T-cell (primary cell): ENCODE measurements at places on chromosomes 4 and X.

DNA sequence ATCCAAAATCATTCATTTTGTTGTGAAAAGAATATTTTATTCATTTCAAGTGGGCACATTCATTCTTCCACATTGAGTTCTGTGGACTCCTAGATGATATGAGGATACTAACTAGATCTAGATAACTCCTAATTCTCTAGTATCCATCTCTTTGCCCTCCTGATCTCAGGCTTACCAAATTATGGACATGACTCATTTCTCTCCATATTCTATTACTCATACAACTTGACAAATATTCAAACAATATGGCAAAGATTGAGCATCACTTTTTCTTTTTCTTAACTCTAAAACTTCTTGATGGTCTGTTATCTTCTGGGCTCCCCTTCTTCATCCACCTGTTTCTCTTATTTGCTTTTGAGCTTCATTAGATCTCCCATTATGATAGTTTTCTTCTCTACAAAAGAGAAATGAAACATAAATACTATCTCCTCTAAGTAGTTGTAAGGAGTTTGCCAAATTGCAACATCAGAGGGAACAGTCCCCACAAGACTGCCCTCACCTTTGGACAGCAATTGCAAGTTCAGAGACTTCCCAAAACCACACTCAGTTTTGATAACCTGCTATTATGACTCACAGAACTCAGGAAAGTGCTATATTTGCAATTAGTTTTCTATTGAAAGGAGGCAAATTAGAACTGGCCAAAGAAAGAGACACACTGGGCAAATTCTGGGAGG lies 422.9 kb downstream of the SPRY1 start:
- no peaks in the 10 kb centered on the region for H3K36me3 ChIP-seq
- no peaks in the 10 kb centered on the region for H3K27me3 ChIP-seq
- no peak for DNase-seq
- no peaks in the 10 kb centered on the region for H3K4me1 ChIP-seq

- DNase-seq: no peak
- H3K4me3 ChIP-seq: no peak overlapping the region
- no peak overlapping the region for H3K27ac ChIP-seq
- H3K36me3 ChIP-seq: no peaks in the 10 kb centered on the region
Observed at GRCh38 chr4:2767046-2767704, 11.0 kb upstream of the TNIP2 start.

DNA sequence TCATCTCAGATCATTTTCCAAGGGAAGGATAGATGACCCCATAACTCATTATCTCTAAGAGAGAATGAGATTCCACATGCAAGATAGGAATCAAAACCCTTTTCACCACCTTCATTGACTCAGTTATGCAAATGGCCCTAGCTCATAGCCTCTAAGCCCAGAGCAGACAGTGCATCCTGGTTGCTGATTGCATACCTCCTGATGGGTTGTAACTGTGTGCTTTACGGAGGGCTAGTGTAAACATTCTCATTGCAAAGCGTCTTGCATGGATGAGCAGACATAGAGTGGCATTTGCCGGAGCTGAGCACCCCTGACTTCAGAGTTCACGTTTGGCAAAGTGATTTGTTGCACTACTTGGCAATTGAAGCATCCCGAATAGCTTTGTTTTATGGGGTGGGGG lies 151.0 kb downstream of the VCX3A start:
- DNase-seq: no peak
- no peak overlapping the region for H3K27ac ChIP-seq
- no peak overlapping the region for H3K4me3 ChIP-seq
- no peaks in the 10 kb centered on the region for H3K27me3 ChIP-seq

DNA sequence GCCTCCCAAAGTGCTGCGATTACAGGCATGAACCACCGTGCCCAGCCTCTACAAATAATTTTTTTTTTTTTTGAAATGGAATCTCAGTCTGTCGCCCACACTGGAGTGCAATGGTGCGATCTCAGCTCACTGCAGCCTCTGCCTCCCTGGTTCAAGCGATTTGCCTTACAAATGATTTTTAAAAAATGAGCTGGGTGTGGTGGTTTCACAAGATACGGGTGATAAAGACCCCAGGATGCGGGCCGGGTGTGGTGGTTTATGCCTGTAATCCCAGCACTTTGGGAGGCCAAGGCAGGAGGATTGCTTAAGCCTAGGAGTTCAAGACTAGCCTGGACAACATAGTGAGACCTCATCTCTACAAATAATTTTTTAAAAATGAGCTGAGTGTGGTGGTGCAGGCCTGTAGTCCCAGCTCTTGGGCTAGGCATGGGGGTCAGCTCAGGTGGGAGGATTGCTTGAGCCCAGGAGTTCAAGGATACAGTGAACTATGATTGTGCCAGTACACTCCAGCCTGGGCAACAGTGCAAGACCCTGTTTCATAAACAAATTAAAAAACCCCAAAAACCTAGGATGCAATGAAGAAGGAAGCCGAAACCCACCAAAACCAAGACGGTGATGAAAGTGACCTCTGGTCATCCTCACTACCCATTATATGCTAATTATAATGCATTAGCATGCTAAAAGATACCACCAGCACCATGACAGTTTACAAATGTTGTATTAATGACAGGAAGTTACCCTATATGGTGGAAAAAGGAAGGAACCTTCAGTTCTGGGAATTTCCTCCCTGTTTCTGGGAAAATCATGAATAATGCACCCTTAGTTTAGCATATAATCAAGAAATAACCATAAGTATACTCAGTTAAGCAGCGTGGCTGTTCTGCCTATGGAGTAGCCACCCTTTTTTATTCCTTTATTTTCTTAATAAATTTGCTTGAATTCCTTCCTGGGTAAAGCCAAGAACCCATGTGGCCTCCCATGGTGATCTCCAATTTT lies 27.7 kb downstream of the PDGFRA start:
- no peaks in the 10 kb centered on the region for H3K36me3 ChIP-seq
- no peak for DNase-seq
- H3K4me3 ChIP-seq: no peak overlapping the region
- no peaks in the 10 kb centered on the region for H3K27me3 ChIP-seq

- no peaks in the 10 kb centered on the region for H3K36me3 ChIP-seq
- no peaks in the 10 kb centered on the region for H3K27me3 ChIP-seq
- DNase-seq: no peak
- H3K27ac ChIP-seq: no peak overlapping the region
Observed at GRCh38 chrX:17559728-17560379, 177.4 kb upstream of the SCML1 start.

- no peaks in the 10 kb centered on the region for H3K36me3 ChIP-seq
- DNase-seq: no peak
Observed at GRCh38 chr4:184154199-184154598, 63.5 kb downstream of the ENPP6 start.

DNA sequence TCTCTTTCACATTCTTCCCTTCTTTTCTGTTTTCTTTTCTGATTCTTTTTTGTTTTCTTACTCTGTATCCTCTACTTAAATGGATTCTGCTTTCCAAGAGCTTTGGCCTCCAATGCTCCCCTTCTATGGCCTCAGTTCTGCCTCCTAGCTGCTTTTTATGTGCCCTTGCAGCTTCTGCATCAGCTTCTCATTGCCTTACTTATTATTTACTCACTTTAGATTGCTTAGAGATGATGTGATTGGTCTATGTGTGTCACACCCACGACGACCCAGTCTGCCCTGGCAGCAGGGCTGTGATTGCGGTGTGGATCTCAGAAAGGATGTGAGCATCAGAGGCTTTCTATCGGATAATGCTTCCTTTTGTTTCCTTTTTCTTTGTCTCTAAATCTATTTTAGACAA lies 71.8 kb upstream of the SMARCA5 start:
- H3K36me3 ChIP-seq: no peaks in the 10 kb centered on the region
- H3K27ac ChIP-seq: no peak overlapping the region
- H3K4me1 ChIP-seq: no peaks in the 10 kb centered on the region
- H3K4me3 ChIP-seq: no peak overlapping the region
- DNase-seq: no peak
- H3K27me3 ChIP-seq: no peaks in the 10 kb centered on the region

- H3K27ac ChIP-seq: peak overlapping the region; percentile 64
- H3K4me1 ChIP-seq: peaks cover 42% of the 10 kb centered on the region
- peak; percentile 59 for DNase-seq
- peak overlapping the region; percentile 24 for H3K4me3 ChIP-seq
- H3K27me3 ChIP-seq: no peaks in the 10 kb centered on the region
- no peaks in the 10 kb centered on the region for H3K36me3 ChIP-seq
Observed at GRCh38 chrX:56763556-56764152, 34.6 kb downstream of the NBDY start.

DNA sequence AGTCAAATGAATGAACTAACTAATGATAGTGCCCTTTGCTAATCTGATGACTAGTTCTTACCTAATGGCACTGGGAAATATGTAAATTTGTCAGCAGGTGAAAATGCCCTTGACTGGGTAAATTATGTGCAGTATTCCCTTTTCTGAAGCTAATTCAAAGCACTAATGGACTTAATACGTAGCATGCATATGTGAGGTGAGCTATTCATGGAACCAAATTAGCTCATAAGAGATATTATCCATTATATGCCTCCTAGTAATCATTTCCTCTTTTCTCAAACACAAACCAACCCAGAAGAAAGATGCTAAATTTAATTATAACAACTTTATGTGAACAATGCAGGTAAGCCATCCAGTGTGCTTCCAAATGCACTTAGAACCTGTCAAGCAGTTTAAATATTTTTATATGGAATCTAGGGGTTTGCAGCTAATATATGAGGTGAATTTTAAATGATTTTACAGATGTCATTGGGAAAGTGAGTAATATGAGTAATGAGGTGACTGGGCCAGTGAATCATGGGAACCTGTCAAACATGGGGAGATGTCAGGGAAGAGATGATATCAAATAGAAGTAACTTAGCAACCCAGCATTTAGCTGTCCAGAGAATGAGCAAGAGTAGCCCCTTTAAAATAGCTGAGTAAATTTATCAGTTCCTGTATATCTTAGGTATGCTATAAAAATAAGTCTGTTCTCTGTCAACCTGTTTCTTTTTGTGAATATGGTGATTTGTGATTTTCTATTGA lies 315.0 kb downstream of the AFF2 start:
- H3K36me3 ChIP-seq: no peaks in the 10 kb centered on the region
- H3K27ac ChIP-seq: no peak overlapping the region
- no peaks in the 10 kb centered on the region for H3K27me3 ChIP-seq
- H3K4me3 ChIP-seq: no peak overlapping the region
- no peaks in the 10 kb centered on the region for H3K4me1 ChIP-seq

DNA sequence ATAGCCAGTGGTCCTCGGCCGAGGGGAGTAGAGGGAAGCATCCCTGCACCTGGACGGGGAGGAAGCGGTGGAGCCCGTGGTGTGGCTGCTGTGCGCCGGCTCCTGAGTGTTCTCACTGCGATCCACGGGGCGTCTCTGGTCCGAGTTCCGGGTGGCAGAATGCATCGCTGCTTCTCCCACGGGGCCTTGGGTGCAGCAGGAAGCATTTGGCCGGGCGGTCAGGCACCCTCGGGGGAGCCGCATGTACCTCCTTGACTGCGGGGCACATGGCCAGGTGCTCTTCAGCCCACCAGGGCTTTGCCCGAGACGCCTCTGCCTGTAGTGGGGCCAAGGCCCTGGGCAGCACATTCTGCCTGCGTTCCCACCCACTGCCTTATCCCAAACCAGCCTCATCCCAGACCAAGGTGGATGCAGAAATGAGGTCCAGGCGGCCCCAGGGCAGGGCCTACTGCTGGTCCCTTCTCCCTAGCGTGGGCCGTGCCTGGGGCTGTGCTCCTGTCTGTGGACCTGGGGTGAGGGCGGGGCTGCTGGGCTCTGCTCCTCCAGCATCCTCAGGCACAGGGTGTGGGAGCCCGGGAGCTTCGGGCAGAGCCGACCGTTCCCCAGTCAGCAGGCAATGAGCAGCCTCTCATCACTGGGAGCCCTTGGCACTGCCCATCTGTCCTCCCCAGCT lies 27.5 kb downstream of the NKX1-1 start:
- no peak overlapping the region for H3K27ac ChIP-seq
- no peak overlapping the region for H3K4me3 ChIP-seq
- peaks cover 25% of the 10 kb centered on the region for H3K36me3 ChIP-seq
- H3K27me3 ChIP-seq: no peaks in the 10 kb centered on the region
- no peaks in the 10 kb centered on the region for H3K4me1 ChIP-seq
- no peak for DNase-seq

GRCh38 chrX:123339221-123339905 lies 155.3 kb downstream of the GRIA3 start:
- no peaks in the 10 kb centered on the region for H3K4me1 ChIP-seq
- no peak for DNase-seq
- no peak overlapping the region for H3K27ac ChIP-seq
- no peaks in the 10 kb centered on the region for H3K36me3 ChIP-seq
- H3K4me3 ChIP-seq: no peak overlapping the region

DNA sequence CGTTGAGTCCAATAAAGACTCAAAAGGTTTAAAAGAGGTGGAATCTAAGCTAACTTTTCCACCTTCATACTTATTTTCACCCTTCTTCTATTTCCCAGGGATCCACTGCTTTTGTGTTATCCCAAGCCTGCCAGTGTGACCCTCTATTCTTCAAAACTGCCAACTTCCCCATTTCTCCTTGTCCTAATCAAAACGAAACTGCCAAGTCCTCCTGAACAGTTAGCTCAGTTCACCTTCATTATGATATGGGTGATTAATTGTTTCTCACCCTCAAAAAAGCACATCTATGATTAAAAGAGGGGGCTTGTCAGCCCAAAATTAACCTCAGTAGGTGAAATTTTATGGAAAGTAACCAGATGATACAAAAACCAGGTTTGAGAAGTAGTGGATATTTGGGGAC lies 108.4 kb downstream of the GUCY2F start:
- no peaks in the 10 kb centered on the region for H3K36me3 ChIP-seq
- H3K27me3 ChIP-seq: no peaks in the 10 kb centered on the region
- no peak for DNase-seq

DNA sequence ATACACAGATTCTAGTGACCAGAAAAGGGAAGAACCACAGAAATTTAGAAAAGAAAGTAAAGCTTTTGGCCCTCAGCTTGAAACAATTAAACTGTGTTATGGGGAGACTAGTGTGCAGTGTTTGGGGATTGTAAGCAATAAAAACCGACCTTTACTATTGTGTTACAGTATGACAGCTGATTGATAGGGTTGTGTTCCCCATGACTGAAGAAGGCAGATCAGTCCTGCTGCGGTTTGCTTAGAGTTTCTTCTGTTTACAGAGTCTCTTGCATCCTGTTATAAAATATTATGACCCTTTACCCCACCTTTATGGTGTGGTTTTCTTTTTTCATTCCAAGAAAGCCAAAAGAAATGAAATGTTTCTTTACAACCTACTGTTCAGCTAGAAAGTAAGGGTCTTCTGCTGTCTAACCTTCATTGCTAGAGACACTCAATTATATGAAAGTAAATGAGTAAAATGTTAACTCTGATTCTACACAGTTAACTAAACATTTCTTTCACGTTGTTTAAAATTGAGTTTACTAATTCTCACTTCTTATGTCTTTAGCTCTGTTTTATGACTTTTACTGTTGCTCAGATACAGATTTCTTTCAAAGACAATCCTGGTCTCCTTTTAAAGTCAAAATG lies 18.1 kb downstream of the CHIC1 start:
- no peaks in the 10 kb centered on the region for H3K36me3 ChIP-seq
- H3K4me1 ChIP-seq: no peaks in the 10 kb centered on the region
- H3K4me3 ChIP-seq: no peak overlapping the region
- no peak overlapping the region for H3K27ac ChIP-seq
- no peaks in the 10 kb centered on the region for H3K27me3 ChIP-seq

- DNase-seq: no peak
- no peaks in the 10 kb centered on the region for H3K4me1 ChIP-seq
- no peak overlapping the region for H3K4me3 ChIP-seq
- H3K27ac ChIP-seq: no peak overlapping the region
- no peaks in the 10 kb centered on the region for H3K36me3 ChIP-seq
Observed at GRCh38 chr4:99144587-99144986, 490 bp upstream of the ADH4 start.

- peaks cover 67% of the 10 kb centered on the region for H3K4me1 ChIP-seq
- H3K36me3 ChIP-seq: peaks cover 56% of the 10 kb centered on the region
- no peaks in the 10 kb centered on the region for H3K27me3 ChIP-seq
- no peak for DNase-seq
- no peak overlapping the region for H3K27ac ChIP-seq
Observed at GRCh38 chr4:7051144-7051495, 7.9 kb downstream of the TADA2B start.
